Activated T-cell treated with anti-CD3 and anti-CD28 coated beads, Interleukin-2, amount 50 U/mL, for 72 hours (primary cell): ENCODE measurements at places on chromosomes 1 and 21.

DNA sequence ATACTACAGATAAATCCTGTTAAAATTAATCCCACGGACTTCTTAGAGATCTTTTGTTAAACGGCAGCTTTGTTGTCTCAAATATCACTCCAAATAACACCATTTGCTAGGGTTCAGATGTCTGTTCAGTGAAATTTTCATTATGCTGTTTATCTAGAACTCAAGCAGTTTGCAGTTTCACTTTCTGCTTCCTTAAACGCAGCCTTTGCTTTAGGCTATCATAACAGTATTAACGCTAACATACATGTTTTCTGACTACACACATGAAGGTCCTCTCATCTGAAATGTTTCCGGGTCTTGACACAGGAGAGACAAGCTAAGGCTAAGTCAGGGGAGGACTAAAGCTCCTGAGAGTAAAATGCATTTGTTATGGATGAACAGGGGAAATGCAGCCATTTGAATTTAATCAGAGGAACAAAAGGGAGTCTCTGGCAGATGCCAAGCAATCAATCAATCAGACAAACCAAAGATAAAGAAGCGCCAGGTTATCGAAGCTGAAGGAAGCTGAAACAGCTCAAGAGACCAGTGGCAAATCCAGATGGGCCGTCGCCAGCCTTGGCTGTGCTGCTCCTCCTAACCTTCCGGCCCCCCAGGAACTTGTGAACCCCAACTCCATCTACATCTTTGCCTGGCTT, 16.9 kb downstream of the CCSAP start:
- no peak for DNase-seq

- DNase-seq, result no peak
These were observed 109.7 kb upstream of the HP1BP3 start for GRCh38 chr1:20896826-20897225.

DNA sequence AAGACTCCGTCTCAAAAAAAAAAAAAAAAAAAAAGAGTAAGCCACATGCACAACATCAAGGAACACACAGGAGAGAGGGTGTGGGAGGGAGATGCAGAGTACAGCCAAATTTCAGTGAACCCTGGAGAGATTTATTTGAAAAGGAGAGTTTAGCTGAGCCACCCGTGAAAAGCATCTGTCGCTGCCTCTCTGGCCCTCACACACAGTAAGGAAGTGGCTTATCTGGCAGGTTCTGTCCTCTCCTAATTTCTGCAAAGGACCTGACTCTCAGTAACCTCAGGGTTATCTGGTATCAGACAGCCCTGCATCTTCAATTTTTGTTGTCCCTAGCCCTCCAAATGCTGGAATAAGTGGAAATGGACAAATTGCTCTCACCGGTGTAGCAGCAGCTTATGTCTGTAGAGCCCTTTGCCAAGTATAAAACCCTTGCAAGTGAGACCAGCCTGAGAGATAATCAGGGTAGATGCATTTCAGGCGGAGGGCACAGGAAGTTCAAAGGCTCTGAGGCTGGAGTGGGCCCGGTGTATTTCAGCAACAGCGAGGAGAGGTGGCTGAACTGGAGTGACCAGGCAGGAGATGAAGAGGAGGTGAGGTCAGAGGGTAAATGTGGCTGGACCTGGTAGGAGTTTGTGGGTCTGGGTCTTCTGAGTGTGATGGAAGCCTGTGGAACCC, 16.7 kb upstream of the IL10RB start:
- no peak for DNase-seq

- peak; percentile 11 for DNase-seq
These were observed 100.7 kb upstream of the SPATA6 start for GRCh38 chr1:48572646-48573258.

DNA sequence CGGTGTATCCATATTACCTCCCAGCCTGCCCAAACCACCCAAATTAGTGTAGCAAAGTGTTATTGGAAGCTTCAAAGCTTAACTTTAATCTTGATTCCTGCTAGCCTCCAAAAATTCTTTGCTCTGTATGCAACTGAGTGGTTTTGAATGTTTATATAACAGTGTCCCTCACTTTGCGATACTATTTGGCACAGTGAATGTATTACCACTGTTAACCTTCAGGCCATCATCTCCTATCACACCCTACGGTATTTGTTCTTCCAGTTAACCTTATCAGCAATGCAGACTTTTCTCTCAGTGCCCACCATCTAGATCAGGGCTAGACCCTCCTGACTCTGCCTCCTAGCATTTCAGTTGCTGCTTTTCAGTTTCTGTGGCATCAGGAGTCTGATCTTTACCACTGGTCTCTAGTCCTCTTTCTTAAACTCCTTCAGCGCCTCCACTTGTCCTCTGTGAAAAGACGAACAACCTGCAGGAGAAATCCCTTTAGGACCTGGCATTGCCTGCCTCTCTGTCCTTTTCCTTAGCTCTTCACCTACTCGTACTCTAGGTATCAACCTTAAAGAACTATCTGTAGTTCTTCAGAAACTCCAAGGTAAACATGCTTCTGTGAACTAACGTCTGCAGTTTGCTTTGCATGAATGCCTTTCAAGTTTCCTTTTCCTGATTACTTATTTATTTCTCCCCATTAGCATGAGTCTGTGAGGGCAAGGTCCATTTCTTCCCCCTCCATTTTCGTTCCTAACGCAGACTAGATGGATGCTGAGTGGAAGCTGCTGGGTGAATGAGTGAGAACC, 71.7 kb downstream of the SNX7 start:
- DNase-seq, result no peak

GRCh38 chr1:84632673-84633434, 57.4 kb downstream of the SSX2IP start:
- no peak for DNase-seq

GRCh38 chr1:244614879-244615278, 38.0 kb upstream of the DESI2 start:
- no peak for DNase-seq

DNA sequence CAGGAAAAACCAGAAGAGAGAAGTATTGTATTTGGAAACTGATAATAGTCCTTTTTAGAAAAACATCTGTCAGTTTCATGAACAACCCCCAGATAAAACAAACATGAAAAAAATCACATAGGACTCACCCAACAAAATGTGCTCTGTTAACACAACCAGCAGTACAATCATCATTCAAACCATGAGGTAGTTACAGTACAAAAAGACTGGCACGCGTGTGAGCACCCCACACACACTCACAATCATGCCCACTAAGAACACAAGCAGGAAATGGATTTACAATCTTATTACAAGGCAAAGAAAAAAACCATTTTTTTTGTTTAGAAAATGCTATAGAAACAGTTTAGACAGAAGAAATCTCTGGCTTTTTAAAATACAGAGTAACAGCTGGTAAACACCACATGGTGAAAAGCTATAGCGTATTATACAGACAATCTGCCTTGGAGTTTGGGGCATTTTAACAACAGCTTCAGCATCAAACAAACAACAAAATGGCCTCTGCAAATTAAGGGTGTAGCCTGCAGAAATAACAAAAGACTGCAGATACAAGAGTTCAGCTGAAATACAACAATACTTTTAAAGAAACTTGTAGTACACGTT, 180.0 kb downstream of the CDC7 start:
- no peak for DNase-seq

DNA sequence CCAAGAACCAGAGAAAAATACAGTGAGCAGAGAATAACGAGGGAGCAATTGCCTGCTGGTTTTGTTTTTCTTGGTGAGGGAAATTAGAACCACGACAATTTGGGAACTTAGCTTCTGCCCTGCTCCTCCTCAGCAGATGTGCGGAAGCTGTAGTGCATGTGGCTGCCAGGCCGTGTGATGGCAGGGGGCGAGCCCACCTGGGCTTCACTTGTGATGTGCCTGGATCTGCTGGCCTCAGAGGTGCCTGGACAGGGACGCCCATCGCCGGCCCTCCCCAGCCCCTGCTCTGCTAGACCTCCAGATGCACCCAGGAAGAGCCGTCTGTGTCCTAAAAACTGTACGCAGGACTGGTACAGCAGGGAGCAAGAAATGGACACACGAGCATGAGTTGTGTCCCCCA, 28.5 kb upstream of the C1orf174 start:
- DNase-seq, result no peak

GRCh38 chr1:50852889-50853288, 107.2 kb downstream of the FAF1 start:
- DNase-seq, result no peak

DNA sequence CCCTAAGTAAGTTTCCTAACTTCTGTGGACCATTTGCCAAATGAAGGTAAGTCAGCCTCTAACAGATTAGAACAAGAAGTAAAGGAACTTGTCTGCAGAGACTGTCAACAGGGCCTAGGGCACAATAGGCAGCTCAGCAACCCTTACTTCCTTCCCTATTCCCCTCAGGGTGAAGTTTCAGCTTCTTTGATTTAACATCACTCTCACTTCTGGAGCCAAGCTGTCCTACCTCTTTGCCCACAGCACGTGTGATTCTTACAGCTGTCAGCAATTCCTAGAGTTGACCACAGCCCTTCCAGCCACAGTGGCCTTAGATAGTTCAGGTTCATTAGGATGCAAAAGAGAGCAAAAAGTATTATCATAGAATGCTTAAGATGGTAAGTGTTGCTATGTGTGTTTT, 7.6 kb upstream of the EIF4G3 start:
- no peak for DNase-seq

DNA sequence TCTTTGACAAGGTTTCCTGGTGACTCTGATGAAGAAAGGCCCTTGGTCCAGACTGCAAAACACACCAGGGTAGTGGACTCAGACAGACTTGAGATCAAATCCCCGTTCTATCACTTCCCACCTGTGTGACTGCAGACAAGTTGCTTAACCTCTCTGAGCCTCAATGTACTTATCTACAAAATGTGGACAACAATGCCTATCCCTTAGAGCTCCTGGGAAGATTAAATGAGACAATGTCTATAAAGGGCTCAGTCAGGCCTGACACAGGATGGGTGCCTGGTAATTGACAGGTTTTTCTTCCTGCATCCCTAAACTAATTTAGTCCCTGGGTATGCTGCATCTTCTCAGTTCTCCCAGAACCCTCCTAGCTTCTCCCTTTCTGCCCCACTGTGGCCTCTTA, 37.9 kb upstream of the ZBTB40 start:
- DNase-seq, result no peak

- peak; percentile 83 for DNase-seq
These were observed 5.5 kb upstream of the PRKCZ start for GRCh38 chr1:2044510-2045319.

DNA sequence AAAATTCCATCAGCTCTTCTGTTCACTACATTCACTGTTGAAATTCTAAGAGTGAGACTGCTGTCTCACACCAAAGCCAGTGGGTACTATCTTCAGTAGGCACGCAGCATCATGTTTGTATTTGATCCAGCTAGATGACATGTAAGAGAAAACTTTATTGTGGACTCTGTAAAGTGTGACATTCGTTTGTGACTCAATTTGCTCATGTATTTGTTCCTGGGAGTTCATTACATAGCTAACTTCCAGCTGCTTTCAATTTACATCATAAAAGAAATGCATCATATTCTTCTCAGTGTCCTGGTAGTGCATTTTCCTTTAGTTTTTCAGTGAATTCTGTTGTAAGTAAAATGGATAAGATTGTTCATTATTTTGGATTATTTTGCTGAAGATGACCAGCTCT, 31.4 kb downstream of the CTH start:
- no peak for DNase-seq

- no peak for DNase-seq
These were observed 185.7 kb downstream of the HIVEP3 start for GRCh38 chr1:41733021-41733420.

DNA sequence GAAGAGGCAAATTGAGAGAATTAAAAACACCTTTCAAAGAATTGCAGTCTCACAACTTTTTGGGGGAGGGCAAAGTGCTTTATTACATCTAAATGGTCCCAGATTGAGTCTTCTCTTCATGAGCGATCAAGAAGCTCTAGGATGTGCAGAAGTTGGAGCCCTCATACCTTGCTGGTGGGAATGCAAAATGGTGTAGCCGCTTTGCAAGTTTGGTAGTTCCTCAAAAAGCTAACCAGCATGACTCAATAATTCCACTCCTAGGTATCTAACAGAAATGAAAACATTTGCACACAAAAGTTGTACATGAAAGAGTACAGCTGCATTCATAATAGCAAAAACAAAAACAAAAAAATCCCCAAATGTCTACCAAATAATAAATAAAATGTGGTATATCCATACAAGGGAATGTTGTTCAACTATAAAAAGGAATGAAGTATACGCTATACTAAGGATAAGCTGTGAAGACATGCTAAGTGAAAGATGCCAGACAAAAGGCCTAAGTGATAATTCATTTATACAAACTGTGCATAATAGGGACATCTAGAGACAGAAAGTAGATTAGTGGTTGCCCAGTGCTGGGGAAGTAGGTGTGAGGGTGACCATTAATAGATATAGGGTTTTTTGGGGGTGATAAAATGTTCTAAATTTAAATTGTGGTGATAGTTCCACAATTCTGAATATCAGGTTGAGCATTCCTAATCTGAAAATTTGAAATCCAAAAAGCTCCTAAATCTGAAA, 55.2 kb downstream of the SELENOF start:
- DNase-seq, result no peak

DNA sequence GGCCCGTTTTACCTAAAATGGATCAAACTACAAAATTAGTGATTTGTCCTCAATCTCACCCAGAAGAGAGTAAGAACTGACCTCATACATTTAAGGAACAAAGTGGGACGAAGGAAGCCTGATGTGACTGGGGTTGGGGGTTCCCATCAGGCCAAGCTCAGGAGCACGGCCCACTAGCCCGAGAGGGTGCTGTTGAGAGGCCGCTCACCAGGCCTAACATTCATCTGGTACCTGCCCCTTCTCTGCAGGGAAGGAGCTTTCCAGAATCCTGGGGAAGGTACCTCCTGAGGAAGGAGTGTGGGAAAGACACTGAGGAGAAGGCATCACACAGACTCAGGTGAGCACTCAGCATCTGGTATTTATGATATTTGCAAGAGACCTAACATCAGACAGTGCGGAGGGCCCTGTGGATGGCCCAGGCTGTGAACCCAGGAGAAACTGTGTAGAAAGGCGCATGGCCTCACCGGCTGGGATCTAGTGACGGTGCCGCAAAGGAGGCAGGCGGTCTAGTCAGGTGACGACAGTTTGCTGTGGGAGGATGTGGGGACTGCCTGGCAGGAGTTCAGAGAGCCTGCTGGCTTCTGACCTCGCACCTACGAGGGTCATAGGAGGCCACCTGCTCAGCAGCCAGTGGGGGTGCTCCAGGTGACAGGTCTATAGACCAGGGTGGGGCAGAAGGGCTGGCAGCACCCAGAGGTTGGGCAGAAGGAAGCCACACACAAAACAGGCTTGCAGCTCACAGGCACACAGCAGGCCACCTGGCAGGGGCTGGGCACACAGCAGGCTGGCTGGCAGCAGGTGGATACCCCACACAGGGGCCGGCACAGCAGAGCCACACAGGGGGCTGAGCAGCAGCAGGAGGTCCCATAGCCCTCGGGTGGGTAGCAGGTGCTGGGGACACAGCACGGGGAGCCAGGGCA, 543 bp downstream of the KRTAP12-4 start:
- peak; percentile 21 for DNase-seq

DNA sequence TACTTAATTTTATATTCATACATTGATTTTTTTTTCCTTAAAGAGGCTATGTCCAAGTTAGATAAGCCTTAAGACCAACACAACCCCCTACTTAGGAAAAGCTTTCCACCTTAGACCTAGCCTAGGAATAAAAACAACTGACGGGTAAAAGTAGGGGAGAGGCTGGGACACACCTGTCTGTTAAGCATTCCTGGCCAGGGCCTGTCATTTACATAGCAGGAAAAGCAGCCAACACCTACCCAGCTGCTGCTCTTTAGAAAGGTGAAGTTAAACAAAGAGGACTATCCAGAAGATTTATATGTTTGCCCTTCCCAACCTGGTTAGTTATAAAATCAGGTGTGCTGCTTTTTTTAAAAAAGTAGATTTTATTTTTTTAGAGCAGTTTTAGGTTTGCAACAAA, 29.1 kb upstream of the SAMD13 start:
- no peak for DNase-seq

GRCh38 chr21:46144464-46145070, 10.8 kb downstream of the FTCD start:
- no peak for DNase-seq
